ENCODE measurements at places on chromosomes 11 and 22. TPM values are rescaled to one million over a fixed set of nuclear protein-coding genes. Genes with fewer than 3 reads are reported as not detected.

DNA sequence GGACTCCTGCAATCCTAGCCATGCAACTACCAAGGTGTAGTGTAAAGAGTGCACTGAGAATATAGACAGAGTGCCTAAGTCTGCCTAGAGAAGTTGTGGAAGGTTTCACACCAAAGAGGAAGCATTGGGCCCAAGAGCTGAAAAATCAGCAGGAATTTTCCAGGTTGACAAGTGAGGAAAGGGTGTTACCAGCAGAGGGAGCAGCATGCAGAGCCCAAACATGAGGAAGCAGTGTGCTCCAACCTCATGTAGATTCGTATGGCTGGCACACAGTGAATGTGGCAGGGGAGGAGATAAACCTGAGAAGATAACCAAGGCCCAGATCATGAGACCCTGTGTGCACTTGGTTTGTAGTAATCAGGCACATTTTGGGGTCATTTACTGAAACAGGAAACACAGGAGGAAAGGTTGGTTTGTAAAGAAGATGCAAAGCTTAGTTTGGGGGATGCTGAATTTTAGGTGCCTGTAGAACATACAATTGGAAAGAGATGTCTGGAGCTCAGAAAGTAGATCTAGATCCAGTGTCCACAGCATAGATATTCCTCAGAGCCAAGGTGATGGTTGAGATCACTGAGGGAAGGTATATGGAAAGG is 1.7 kb downstream of the HPX start:
- no peaks in the 10 kb centered on the region for H3K36me3 ChIP-seq
- H3K4me1 ChIP-seq, result peaks cover 12% of the 10 kb centered on the region
- H3K27ac ChIP-seq, result no peak overlapping the region

GRCh38 chr11:104163100-104164027 is 583 bp downstream of the PDGFD start:
- H3K27me3 ChIP-seq, result no peaks in the 10 kb centered on the region
- H3K27ac ChIP-seq, result peak overlapping the region; percentile 74
- H3K36me3 ChIP-seq, result no peaks in the 10 kb centered on the region
- peak; percentile 65 for DNase-seq
- no peaks in the 10 kb centered on the region for H3K4me1 ChIP-seq

UPK3A gene
- not detected for total RNA-seq

GRCh38 chr11:19332476-19332875 is 91.7 kb upstream of the E2F8 start:
- no peak overlapping the region for H3K27ac ChIP-seq
- no peaks in the 10 kb centered on the region for H3K36me3 ChIP-seq
- DNase-seq, result no peak
- H3K4me3 ChIP-seq, result no peak overlapping the region
- no peaks in the 10 kb centered on the region for H3K4me1 ChIP-seq

- no peaks in the 10 kb centered on the region for H3K4me1 ChIP-seq
- DNase-seq, result no peak
- H3K27me3 ChIP-seq, result no peaks in the 10 kb centered on the region
- no peak overlapping the region for H3K27ac ChIP-seq
Observed at GRCh38 chr11:79744941-79745340, 304.1 kb upstream of the TENM4 start.

DNA sequence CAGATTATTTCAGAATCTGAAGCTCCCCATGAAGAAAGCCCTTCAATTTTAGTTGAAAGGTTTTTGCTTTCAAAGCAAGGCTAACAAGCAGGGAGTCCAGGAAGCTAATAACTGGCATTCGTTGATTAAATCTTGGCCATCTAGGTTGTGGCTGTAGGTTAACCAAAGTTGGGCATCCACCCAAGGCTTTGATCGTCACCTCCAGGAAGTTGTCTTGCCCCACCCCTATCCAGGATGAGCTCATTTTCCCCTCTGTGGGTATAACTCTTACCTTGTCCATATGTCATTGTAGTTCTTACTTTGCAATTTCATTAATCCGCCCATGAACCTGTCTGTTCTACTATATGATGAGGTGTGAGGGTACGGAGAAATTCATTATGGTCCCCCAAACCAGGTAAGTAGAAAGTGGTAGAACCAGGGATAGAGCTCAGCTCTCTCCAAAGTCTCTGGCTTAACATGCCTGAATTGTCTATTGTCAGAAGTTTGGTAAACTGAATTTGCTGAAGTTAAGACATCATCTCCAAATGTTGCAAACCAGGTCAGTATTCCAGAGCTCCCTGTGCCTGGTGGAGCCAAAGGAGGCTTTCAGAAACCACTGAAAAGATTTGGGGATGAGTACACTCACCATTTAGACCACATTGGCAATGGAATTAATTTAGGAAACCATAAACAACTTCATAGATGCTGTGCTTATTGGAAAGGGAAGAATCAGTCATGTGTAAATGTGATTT is 97.1 kb downstream of the CD44 start:
- DNase-seq, result peak; percentile 72
- peaks cover 8% of the 10 kb centered on the region for H3K4me1 ChIP-seq
- H3K4me3 ChIP-seq, result no peak overlapping the region
- no peaks in the 10 kb centered on the region for H3K27me3 ChIP-seq

- no peaks in the 10 kb centered on the region for H3K4me1 ChIP-seq
- peaks cover 52% of the 10 kb centered on the region for H3K36me3 ChIP-seq
- no peak overlapping the region for H3K27ac ChIP-seq
- no peaks in the 10 kb centered on the region for H3K27me3 ChIP-seq
- no peak overlapping the region for H3K4me3 ChIP-seq
- DNase-seq, result no peak
Observed at GRCh38 chr11:72578051-72578450, 96.2 kb downstream of the PDE2A start.

GRCh38 chr22:29074276-29074772 is 1.5 kb downstream of the KREMEN1 start:
- H3K4me1 ChIP-seq, result peaks cover 35% of the 10 kb centered on the region
- no peaks in the 10 kb centered on the region for H3K36me3 ChIP-seq
- peaks cover 35% of the 10 kb centered on the region for H3K27me3 ChIP-seq
- peak overlapping the region; percentile 72 for H3K4me3 ChIP-seq
- H3K27ac ChIP-seq, result peak overlapping the region; percentile 80

GRCh38 chr11:65569164-65569972 is 909 bp upstream of the ZNRD2 start:
- peak overlapping the region; percentile 97 for H3K27ac ChIP-seq
- peaks cover 7% of the 10 kb centered on the region for H3K36me3 ChIP-seq
- H3K27me3 ChIP-seq, result no peaks in the 10 kb centered on the region
- no peak for DNase-seq

GRCh38 chr22:44913198-44913983 is 96.4 kb downstream of the PHF21B start:
- DNase-seq, result no peak
- no peaks in the 10 kb centered on the region for H3K4me1 ChIP-seq
- peaks cover 19% of the 10 kb centered on the region for H3K36me3 ChIP-seq
- no peaks in the 10 kb centered on the region for H3K27me3 ChIP-seq
- H3K4me3 ChIP-seq, result no peak overlapping the region
- no peak overlapping the region for H3K27ac ChIP-seq

DNA sequence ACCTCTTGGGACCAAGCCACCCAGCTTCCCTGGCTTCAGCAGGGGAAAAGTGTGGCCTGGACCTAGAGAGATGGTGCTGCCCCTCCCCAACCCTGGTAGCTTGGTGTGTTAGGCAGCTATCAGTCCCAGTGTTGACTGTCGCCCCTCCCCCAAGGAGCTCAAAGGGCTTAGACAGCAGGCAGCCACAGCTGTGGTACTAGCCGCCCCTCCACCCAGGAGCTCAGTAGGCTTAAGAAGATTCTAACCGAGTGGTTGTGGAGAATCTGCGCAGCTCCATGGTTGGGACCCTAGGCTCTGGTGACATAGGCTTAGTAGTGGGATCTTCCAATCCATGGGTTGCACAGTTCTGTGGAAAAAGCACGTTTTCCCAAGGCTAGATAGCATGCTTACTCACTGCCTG is 458.4 kb upstream of the LRRC4C start:
- H3K4me3 ChIP-seq, result no peak overlapping the region
- no peaks in the 10 kb centered on the region for H3K4me1 ChIP-seq
- no peak overlapping the region for H3K27ac ChIP-seq
- DNase-seq, result no peak
- H3K27me3 ChIP-seq, result no peaks in the 10 kb centered on the region

DNA sequence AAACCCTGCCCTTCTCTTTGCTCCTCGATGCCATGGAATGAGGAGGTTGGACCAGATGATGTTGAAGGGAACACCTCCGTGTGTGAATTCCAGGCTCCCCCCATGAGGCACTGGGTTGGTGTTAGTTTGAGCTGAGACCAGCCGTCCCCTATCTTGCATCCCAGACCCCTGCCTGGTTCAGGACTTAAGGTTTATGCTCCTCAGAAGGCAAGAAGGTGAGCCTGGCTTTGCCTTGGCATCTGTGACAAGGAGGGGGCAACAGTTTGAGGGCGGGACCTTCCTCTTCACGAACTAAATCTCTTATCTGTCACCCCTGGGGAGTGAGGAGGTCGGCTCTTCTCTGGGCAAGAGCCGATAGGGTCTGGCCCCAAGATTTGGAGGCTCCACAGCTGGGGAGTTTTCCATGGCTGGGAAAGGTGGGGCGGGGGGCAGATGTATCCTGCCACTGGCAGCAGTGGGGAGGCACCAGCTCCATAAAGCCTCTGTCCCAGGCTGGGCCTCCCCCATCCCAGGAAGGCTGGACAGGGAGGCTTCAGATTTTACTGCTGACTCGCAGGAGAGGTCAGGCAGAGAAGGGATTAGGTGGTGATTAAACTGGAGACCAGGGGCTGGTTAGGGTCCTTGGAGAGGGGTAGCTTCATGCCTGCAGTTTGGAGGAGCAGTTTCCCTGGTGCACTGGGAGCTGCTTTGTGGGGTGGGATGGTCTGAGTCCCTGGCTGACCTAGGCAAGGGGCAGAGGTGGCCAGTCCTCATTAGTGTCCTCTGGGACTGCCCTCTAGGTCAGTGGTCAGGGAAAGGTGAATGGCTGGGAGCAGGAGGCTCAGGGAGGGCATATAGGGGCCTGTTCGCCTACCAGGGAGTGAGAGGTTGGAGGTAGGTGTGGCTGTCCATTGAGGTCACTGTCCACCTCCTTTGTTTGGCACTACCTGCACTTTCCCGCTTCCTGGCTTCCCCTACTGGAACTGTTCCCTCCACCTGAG is 1.1 kb downstream of the SEC14L2 start:
- H3K27ac ChIP-seq, result peak overlapping the region; percentile 82
- H3K4me3 ChIP-seq, result peak overlapping the region; percentile 77
- H3K27me3 ChIP-seq, result peaks cover 9% of the 10 kb centered on the region
- peaks cover 8% of the 10 kb centered on the region for H3K36me3 ChIP-seq

DNA sequence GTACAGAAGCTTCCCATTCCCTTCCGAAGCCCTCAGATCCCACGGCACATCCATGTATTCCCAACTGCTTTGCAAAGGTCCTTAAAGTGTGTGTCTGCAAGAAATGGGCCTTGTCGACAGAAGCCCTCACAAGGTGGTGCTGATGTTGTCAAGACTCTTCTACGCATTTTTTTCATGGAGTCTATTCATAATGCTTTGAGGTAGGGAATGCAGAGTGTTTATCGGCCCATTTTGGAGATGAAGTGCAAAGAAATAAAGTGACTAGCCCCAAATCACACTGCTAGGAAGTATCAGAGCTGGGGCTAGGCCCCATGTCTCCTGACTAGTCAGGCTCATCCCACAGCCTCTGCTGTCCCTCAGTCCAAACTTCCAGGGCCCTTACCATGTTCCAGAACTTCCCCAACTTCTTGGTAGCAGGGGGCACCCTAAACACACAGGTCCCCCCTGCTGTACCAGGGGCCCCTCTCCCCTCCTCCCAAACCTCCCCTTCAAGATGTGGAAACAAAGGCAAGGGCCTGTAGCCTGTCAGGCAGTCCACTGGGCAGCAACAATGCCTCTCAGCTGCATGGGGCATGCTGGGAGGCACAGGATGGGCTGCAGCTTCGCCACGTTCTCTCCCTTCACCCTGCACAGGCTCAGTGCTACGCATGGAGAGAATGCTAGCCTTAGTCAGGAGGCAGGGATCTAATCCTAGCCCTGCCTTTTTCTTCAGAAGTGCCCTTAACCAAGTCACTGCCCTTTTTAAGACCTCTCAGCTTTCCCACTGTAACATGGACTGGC is 7.8 kb downstream of the IL18BP start:
- H3K4me3 ChIP-seq, result no peak overlapping the region
- H3K4me1 ChIP-seq, result peaks cover 23% of the 10 kb centered on the region
- DNase-seq, result no peak
- peaks cover 89% of the 10 kb centered on the region for H3K36me3 ChIP-seq
- H3K27ac ChIP-seq, result no peak overlapping the region

TPH1 gene
- 23.1 TPM for total RNA-seq

BAIAP2L2 gene
- 24.6 TPM for total RNA-seq

- H3K27me3 ChIP-seq, result no peaks in the 10 kb centered on the region
- H3K27ac ChIP-seq, result no peak overlapping the region
Observed at GRCh38 chr11:74468936-74469335, 1.6 kb upstream of the KCNE3 start.

TMA7B gene
- not detected for total RNA-seq

DNA sequence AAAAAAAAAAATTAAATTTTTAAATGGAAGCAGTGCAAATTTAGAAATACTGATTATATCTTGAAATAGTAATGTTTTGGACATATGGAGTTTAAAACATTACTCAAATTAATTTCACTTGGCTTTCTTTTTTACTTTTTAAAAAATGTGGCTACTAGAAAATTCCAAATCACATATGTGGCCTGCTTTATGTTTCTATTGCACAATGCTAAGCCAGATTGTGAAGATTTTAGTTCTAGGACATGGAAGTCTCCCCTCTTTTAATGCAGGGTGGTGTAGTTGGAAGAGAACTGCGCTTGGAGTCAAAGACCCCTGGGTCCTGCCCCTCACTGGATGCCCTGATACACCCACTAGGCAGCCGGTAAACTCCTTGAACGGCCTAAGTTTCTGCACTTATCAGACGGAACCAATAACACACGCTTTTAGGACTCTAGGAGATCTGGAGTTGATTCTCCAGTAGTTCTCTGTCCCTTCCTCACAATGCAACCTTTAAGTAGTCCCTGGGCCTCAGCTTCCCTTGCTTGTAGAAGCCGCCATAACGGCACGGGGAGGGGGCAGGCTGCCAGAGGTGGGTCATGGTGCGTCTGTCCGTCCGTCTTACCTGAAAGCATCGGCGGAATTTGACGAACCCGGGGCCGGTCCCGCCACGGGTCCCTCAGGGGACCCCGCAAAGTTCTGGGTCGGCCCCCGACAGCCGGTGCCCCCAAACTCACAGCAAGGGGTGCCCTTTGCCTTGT is 505 bp downstream of the FAM227A start:
- H3K4me3 ChIP-seq, result peak overlapping the region; percentile 91
- DNase-seq, result no peak
- H3K27me3 ChIP-seq, result no peaks in the 10 kb centered on the region
- peaks cover 24% of the 10 kb centered on the region for H3K4me1 ChIP-seq

- H3K27me3 ChIP-seq, result no peaks in the 10 kb centered on the region
- DNase-seq, result no peak
- peaks cover 91% of the 10 kb centered on the region for H3K4me1 ChIP-seq
- H3K4me3 ChIP-seq, result no peak overlapping the region
Observed at GRCh38 chr11:13334034-13334786, 56.6 kb downstream of the BMAL1 start.

GRCh38 chr11:130204703-130205095 is 45.1 kb downstream of the ST14 start:
- no peaks in the 10 kb centered on the region for H3K4me1 ChIP-seq
- H3K4me3 ChIP-seq, result no peak overlapping the region
- peaks cover 80% of the 10 kb centered on the region for H3K36me3 ChIP-seq
- no peak overlapping the region for H3K27ac ChIP-seq
- no peak for DNase-seq
- no peaks in the 10 kb centered on the region for H3K27me3 ChIP-seq
